Stimulated activated CD4-positive, alpha-beta T cell treated with anti-CD3 and anti-CD28 coated beads, Interleukin-15, amount 100 ng/mL, for 1 hour (primary cell): ENCODE measurements at places on chromosomes 3 and 15.

DNA sequence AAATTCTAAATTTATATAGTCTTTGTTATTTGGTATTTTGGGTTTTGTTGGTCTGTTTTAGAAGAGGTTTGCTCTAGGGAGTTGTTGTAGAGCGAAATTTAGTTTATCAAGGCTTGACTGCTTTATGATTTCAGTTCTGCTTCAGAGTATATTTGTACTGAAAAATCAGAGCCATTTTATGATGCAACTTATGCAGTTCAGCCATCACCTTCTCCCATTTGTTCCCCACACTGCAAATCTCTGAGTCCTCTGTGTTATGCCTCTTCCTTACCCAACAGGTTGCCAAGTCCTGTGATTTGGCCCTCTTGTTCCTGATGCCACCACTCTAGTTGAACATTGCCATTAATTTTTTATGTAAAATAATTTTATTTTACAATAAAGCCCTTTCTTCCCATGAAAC, 140.4 kb downstream of the ZNF609 start:
- DNase-seq: no peak

DNA sequence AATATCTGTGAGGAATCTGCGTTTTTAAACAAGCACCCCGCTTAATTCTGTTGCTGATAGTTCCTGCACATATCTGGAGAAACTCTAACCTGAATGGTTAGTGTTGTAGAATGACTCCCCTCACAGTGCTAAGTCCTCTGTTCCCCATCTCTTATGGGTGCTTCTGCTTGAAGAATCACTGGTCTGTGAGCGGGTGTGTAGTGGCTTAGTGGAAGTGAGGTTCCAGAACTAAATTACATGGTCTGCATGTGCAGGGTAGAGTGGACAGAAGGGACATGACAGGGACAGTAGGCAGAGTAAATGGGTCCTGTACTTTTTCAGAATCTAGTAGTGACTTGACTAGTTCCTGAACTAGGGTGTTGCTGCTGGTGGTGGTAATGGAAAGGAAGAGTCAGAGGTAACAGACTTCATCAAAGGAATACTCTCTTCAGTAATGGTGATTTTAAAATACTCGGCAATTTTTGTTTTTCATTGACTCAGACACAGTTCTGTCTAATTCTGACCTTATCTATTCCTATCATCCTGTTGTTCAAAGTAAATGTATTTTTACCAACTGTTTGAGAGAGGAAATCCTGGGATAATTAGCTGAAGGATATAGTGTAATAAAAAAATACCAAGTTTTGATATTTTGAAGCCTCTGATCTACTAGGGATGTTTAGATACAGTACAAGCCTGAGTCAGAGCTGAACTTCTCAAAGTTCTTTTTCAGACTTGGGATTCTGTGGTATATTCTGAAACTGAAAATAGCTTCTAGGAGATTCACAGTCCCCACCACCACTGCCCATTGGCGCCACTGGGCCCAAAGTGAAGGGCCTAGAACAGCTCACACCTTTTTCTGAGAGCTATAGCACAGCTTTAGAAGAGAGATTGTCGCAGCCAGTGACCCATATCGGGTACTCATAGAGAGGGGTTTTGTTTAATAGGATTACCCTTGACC, 55.5 kb downstream of the FNDC3B start:
- DNase-seq: no peak

GRCh38 chr3:69747511-69748258, 8.4 kb downstream of the MITF start:
- DNase-seq: no peak

DNA sequence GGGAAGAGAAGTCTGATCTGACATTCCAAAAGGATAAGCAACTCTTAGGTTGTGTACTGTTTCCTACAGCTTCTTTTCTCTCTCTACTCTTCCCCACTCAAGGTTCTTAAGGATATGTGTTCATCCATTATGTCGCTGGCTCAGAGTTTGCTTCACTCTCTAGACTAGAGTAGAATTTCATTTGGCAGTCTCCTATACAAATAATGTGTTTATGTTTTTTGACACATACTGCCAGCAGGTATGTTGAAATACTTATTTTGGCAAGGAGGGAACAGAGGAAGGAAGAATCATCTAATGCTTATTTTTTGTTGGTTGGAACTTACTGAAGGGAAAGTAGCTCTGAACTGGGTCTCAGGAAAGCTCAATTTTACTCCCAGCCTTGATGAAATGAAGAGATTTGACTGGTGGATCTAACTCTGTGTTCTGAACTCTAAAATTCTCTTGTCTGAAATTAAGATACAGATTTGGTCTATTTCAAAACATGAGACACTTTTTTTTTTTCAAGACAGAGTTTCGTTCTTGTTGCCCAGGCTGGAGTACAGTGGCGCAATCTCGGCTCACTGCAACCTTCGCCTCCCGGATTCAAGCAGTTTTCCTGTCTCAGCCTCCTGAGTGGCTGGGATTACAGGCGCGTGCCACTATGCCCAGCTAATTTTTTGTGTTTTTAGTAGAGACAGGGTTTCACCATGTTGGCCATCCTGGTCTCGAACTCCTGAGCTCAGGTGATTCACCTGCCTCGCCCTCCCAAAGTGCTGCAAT, 7.6 kb upstream of the EMC3 start:
- no peak for DNase-seq

- no peak for DNase-seq
Observed at GRCh38 chr3:188315553-188315952, 161.6 kb downstream of the LPP start.

DNA sequence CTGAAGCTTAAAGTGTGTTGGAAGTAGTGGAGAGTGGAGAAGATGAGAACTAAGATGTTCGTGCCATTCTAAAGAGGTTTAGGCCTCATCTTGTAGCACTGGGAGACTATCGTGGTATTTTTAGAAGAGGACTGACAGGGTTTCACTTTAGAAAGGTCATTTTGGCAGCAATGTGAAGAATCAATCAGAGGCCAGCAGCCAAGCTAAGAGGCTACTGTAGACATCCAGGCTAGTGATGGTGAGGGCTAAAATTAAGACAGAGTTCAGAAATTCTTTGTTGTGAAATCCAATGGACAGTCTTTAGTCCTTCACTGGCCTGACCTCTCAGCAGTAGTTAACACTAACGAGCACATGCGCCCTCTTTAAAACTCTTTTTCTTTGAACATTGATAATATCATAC, 288.2 kb downstream of the TBL1XR1 start:
- no peak for DNase-seq

- no peak for DNase-seq
Observed at GRCh38 chr15:85034276-85034675, 52.6 kb downstream of the PDE8A start.
